ENCODE measurements at places on chromosomes 12 and 14.

DNA sequence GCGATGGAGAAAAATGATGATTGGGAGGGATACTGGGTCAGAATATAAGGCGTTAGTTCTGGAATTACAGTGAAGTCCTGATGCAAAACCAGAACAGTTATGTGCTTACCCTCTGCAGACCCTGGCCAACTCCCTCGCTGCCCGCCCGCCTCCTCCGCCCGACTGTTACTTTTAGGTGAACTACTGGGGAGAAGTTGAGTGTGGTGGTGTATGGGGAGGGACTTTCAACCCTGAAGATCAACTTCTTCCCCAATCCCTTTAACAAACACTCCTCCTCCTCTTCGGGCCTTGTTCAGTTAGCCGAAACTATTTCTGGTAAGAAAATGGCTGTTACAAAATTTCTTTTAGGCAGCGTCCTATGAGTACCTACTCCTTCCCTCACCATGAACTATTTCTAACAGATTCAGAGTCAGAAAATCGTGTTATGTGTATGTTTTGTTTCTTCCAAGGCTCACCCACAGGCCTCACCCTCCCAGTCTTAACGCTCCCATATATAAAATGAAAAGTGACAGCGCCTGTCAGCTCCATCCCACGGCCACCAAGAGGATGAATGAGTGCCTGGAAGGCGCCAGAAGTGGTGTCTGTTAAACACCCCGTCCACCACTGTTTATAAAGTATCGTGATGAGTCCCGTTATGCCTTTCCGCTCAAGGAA lies 1.3 kb downstream of the FBXO33 start:
- no peak for DNase-seq

- DNase-seq: no peak
These were observed 453.9 kb downstream of the MED13L start for GRCh38 chr12:115823635-115824034.

- DNase-seq: no peak
These were observed 18.8 kb upstream of the HHIPL1 start for GRCh38 chr14:99626041-99626648.

- DNase-seq: no peak
These were observed 983.7 kb upstream of the FLRT2 start for GRCh38 chr14:84546236-84546635.

- DNase-seq: no peak
These were observed 207.9 kb downstream of the BMP4 start for GRCh38 chr14:53748691-53749090.

- DNase-seq: no peak
These were observed 1366.8 kb upstream of the TMEM132C start for GRCh38 chr12:126899926-126900792.

- no peak for DNase-seq
These were observed 22.4 kb downstream of the EIF2B2 start for GRCh38 chr14:75025082-75025481.
